ENCODE measurements at places on chromosomes 3 and 15.

DNA sequence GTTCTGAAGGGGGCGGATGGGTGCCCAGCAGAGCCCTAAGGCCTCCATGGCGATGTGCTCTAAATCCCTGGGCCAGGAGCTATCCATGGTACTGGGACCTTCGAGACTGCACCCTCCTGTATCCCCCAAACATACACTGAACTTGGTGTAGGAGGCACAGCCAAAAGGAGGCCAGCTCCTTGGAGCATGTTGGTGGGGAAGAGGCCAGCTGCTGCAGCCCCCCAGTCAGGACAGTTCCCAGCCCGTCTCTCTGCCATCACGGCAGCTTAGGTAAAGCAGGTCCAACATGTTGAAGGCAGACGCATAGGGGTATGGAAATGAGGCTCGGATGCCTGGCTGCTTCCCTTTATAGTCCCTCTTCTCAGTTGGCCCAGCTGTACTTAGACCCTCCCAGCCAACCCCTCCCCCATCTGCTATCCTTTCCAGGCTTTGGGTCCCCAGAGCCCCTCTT lies 1.8 kb downstream of the CAMKV start:
- peak; percentile 21 for DNase-seq

GRCh38 chr3:41768363-41768762 lies 193.5 kb downstream of the ULK4 start:
- no peak for DNase-seq

GRCh38 chr15:32690941-32691688 lies 26.7 kb upstream of the GREM1 start:
- DNase-seq: no peak

DNA sequence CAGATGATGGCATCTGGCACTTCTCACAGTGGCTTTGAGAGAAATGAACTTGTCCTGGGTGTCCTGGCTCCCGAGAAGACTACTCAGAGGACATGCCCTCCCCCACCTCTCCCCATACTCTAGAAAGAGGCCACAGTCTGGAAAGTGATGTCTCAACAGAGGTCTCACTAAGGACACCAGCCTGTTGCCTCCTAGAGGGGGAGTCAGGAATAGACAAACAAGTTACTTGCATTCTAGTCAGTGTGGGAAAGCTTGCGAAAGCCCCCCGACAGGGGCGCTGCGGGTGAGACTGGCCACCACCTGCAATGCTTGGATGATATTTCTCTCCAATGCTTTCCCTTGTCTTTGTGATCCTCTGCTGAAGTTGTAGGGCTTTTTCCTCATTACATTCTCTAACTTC lies 17.2 kb downstream of the B4GALT4 start:
- DNase-seq: no peak

DNA sequence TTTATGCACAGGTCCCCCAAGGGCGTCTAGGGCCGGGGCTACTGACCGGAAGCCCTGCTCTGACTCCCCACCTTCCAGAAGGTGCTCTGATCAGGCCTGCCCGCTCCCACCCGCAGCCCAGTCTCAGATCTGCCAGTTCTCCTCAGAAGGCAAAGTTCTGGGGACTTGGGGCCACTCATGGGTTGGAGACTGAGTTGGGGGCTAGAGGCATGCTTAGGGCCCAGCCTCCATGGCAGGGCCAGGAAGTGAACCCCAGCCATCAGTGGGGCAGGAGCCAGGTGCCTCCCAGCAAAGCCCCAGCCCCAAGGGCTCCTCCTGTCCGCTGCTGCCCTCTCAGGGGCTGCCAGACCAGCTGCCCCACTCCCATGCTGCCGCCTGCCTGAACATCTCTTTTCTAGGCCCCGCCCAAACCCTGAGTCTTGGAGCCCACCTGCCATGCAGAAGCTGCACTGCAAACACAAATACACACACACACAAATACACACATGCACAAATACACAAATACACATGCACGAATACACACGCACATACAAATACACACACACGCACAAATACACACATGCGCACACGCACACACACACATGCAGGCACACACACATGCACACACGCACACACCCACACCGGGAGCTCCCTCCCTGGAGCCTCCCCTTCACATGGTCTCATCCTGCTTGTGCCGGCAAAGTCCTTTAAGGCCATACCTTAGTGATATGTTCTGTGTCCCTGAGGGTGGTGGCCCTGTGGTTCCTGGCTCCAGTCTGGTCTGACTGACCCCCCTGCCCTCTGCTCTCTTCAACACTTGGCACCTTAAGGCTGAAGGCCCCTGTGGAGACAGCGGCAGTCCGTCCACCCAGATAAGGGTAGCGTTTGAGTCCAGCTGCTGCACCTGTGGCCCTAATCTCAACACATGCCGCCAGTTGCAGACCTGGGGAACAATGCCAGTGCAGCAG lies 59.2 kb upstream of the KLF13 start:
- DNase-seq: no peak

- DNase-seq: no peak
Measured at GRCh38 chr15:45378913-45379262, 544 bp upstream of the GATM start.

GRCh38 chr15:48796930-48797329 lies 13.9 kb downstream of the CEP152 start:
- peak; percentile 25 for DNase-seq

DNA sequence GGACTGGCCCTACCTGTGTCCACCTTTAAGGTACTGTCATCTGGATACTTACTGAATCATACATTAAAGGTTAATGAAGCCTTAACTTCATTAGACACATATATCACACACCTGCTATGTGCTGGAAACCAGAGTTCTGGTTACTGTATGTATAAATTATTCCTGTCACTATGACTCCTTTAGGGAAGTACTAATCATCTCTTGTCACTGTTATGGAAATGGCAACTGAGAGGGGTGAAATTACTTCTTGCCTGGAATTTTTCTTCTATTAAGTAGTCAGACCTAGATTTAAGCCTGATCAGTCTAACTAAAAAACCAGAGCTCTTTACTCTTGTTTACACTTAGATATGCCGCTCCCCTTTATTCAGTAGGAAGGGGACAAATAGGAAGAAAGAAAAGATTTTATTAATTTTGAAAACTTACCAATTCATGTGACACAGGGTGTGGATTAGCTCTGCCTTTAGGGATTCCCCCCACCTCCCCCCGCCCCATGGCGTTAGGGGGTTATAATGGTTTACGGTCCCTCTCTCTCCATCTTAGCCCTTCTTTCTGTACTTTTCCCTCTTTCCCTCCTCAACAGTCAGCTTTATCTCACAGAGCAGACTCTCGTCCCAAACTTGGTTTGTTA lies 152.5 kb downstream of the KLHL25 start:
- DNase-seq: no peak

- no peak for DNase-seq
Measured at GRCh38 chr3:152554980-152555379, 280.0 kb upstream of the P2RY1 start.

GRCh38 chr3:136456196-136456595 lies 206.1 kb downstream of the PCCB start:
- DNase-seq: no peak

- peak; percentile 78 for DNase-seq
Measured at GRCh38 chr15:48674876-48675275, 29.4 kb upstream of the FBN1 start.

DNA sequence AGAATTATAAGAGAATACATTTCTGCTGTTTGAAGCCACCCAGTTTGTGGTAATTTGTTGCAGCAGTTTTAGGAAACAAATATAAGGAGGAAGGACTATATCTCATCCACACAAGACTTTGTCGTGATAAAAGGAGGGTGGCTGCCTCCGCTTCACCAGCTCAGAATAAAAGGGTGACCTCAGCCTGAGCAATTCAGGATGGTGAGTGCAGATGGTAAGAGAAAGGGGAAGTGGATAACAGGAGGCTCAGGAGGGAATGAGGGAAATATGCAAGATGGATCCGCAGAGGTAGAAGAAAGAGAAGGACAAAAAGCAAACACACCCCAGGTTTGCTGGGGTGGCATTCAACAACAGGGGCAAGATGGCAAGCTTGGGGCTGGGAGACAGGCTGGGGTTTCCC lies 108.1 kb upstream of the TNFAIP8L3 start:
- DNase-seq: no peak

DNA sequence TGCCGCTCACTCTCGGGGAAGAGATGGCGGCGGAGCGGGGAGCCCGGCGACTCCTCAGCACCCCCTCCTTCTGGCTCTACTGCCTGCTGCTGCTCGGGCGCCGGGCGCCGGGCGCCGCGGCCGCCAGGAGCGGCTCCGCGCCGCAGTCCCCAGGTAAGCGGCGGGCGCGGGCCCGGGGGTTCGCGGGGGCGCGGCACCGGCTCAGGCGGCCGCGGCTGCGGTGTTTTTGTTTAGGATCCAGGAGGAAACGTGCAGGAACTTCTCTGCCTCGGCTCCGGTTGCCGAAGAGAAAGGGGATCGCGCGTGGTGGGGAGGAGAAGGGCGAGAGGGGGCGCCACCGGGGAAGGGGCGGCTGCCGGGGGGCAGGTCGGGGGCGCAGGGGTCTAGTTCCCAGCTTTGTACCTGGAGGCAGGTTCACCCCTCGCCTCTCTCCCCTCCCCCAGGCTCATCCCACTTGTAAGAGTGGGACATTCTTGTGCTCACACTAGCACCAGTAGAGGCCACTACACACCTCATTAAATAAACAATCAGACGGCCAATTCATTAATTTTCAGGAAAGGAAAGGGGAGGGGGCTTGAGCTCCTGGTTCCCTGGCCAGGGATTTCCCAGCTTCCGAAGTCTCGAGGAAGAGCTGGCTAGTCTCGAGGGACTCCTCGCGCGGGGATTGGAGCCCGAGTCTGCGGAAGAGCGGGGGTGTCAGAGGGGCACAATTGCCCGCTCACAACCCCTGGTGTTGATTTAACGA lies 562 bp downstream of the NEO1 start:
- peak; percentile 19 for DNase-seq

DNA sequence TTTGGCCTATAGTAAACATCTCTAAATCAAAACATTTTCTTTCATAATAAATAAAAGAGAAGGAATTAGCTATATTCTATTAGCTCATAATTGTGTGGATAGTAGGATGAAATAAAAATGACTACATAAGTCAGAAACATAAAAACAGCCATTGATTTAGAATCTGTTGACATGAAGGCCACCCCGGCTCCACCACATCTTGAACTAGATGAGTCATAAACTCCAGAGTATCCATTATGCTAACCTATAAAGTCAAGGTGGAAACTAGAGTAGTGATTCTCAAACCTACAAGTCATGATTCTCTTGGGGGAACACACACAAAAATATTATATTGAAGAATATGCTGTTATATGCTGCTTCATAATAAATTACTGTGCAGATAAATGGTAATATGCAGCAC lies 831.0 kb downstream of the TUSC7 start:
- DNase-seq: no peak

- DNase-seq: no peak
Measured at GRCh38 chr3:38473229-38473628, 19.5 kb downstream of the ACVR2B start.

- no peak for DNase-seq
Measured at GRCh38 chr3:153137626-153138025, 24.4 kb upstream of the RAP2B start.

GRCh38 chr3:114877378-114878113 lies 269.5 kb downstream of the ZBTB20 start:
- no peak for DNase-seq

- peak; percentile 51 for DNase-seq
Measured at GRCh38 chr3:39250116-39250747, 29.6 kb downstream of the CX3CR1 start.

GRCh38 chr15:96285729-96286254 lies 44.7 kb upstream of the NR2F2 start:
- no peak for DNase-seq

DNA sequence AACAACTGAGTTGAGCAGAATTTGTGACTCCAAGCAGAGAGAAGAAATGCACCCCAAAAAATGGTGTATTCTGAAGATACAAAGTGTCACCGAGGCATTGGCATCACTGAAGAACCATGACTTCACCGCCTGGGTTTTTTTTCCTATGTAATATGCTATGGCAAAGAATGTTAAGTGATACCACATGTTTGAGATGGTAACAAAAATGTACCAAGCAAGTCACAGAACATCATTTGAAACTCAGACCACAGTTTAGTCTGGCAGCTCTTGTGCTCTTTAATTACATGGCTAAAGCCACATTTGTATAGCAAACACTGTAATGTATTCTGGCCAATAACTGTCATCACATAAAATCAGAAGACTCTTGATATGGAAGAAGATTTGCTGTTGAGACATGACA lies 323.5 kb downstream of the ULK4 start:
- peak; percentile 38 for DNase-seq

DNA sequence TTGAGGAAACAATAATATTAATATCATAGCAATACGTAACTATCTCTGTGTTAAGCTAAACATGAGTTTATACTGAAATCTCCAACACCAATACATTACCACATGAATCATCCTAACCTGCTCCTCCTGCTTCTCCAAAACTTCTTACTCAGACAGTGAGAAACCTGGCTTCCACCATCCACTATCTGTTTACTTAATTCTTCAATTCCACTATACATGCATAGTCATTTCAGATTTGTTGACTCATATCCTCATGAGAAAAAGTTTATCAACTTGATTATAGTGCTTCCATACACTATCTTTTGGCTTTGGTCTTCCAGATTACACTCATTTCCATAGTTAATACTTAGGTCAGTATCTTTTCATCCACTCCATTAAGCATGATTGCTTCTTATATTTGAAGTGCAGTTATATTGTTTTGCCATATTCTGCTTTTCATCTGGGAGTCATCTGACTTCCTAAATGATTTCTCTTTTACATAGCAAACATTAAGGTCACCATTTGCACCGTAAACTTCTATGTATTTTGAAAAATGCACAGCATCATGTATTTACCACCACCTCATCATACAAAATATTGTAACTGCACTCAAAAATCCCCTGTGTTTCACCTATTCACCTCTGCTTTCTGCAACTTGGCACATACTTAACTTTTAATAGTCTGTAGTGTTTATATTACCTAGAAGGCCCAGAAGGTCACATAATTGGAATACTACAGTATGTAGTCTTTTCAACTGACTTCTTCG lies 970.6 kb downstream of the DIPK2A start:
- DNase-seq: no peak

DNA sequence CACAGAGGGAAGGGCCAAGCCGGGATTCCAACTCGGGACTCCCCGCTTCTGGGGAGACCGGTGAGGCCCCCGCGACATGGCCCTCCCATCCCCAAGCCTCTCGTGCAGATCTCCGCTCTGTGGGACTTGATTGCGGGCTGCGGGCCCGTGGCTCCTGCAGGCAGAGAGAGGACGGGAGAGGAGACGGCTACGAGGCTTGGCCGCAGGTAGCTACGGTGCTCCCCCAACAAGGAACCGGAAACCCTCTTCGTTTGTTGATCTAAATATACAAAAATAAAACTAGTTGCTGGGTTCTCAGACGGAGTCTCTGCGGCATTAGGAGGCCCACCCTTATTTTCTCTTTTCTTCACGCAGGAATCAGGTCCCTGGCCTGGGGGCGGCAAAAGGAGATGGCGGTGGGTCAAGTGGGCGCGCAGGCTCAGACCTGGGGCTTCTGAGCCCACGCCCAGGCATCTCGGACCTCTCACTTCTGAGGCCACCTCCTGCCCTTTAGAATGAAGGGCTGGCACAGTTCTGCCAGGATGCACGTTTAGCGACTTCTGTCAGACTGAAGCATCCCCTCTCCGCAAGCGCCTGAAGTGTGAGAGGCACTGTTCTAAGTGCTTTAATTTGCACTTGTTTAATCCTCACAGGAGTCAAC lies 10.9 kb downstream of the GNB5 start:
- DNase-seq: no peak
